ENCODE measurements at places on chromosomes 2 and 18. TPM values are rescaled to one million over a fixed set of nuclear protein-coding genes. Genes with fewer than 3 reads are reported as not detected.

DNA sequence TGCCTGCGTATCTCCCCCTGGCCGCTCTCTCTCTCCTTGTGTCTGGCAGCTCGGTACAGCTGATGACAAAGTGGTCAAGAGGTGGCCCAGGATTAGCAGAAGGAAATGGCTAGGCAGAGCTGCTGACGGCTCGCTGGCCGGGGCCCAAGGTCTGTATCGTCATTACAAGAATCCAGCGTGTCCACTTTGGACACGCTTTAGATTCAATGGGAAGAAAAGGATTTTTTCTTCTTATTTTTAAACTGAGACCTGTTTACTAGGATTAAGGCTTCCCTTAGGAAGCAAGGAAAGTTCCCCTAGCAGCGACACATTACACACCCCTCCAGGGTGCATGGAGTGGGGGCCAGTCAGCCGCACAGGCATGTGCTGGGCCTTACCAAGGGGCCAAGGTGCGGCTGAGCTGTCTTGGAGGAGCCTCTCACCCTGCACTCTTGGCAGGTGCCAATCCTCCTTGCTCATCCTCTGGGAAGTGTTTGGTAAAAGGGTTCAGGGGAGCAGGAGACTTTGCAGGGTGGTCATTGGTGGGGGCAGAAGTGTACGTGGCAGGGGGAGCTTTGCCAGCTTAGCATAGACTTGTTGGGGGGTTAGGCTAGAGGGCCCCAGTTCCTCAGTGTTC is 76.8 kb downstream of the POLR1A start:
- H3K4me3 ChIP-seq: no peak overlapping the region
- H3K27me3 ChIP-seq: no peaks in the 10 kb centered on the region
- H3K27ac ChIP-seq: peak overlapping the region; percentile 7
- peak; percentile 51 for DNase-seq
- no peaks in the 10 kb centered on the region for H3K4me1 ChIP-seq

- peak overlapping the region; percentile 57 for H3K27ac ChIP-seq
- no peak for DNase-seq
- peaks cover 47% of the 10 kb centered on the region for H3K4me1 ChIP-seq
Observed at GRCh38 chr18:396251-396555, 104.3 kb downstream of the COLEC12 start.

DNA sequence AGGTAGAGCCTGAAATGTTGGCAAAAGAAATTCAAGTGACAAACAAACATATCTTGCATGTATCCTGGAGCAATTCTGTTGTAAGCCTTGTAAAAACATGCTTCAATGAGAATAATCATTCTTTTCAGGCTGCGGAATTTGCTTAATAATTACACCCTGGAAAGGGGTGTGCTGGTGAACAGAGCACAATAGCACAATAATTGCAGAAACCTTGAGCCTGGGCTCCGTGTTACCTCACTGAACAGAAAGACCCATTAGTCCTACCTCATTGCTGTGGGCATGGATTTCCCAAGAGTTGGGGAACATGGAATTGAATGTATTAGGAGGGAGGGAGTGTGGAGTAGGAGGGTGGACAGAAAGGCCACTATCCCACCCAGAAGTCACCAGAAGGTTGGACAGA is 168.0 kb upstream of the ALKAL2 start:
- no peaks in the 10 kb centered on the region for H3K4me1 ChIP-seq
- H3K36me3 ChIP-seq: no peaks in the 10 kb centered on the region
- H3K27ac ChIP-seq: no peak overlapping the region
- H3K27me3 ChIP-seq: no peaks in the 10 kb centered on the region
- no peak overlapping the region for H3K4me3 ChIP-seq
- no peak for DNase-seq

- H3K4me1 ChIP-seq: peaks cover 12% of the 10 kb centered on the region
- H3K27ac ChIP-seq: peak overlapping the region; percentile 25
- no peak for DNase-seq
Observed at GRCh38 chr2:96625571-96626552, 12.2 kb downstream of the KANSL3 start.

Gene TRAK2
- total RNA-seq: 43.1 TPM

DNA sequence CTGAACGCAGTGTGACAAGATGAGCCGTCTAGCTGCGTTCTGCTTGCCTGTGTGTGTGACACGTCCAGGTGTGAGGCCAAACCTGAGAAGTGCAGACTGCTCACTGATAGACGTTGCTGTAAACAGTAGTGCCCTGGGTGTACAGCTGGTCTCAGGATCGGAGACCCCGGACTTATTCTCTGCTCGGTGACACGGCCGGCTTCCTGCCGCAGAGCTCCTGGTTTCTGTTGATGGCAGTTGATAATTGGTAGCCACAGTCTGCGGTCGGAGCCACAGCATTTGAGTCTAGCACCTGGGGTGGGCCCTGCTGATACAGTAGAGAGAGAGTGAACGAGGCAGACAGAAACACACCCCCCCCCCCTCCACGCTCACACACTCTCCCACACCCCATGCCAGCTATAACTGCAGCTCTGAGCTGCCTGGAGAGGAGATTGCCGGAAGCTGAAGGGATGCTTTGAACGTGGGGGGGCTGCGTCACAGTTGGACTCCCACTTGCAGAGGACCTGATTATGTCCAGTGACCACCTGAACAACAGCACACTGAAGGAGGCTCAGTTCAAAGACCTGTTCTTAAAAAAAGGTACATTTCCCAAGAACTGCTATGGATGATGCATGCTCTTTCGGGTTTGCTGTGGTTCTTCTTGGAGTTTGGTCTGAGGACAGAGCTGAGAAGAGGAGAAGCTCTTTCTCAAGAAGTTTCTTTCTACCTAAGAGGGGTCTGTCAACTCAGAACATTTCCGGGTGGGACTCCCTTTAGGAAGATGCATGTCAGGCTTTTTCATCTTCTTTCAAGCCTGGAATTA is 114.0 kb downstream of the FAM210A start:
- H3K27me3 ChIP-seq: no peaks in the 10 kb centered on the region
- peak overlapping the region; percentile 74 for H3K27ac ChIP-seq
- peak overlapping the region; percentile 32 for H3K4me3 ChIP-seq
- H3K36me3 ChIP-seq: no peaks in the 10 kb centered on the region

DNA sequence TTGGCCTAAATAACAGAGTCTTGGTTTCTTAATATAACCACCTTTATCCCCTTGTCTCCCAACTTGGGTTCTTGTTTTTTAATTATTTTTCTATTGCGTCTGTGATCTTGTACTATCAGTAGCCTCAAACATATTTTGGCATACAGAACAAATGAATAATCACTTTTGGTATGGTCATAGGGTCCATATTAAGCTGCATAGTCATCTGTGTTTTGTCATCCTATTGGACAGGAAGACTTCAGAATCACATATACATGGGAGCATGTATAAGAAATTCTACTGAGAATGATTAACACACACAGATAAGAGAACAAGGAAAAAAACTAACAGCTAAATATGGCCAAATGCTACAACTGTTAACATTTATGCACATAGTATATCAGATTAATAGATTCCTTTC is 126.0 kb downstream of the MEP1B start:
- H3K4me3 ChIP-seq: no peak overlapping the region
- no peaks in the 10 kb centered on the region for H3K27me3 ChIP-seq
- DNase-seq: no peak
- H3K4me1 ChIP-seq: peaks cover 14% of the 10 kb centered on the region
- no peaks in the 10 kb centered on the region for H3K36me3 ChIP-seq
- no peak overlapping the region for H3K27ac ChIP-seq

Gene REG1A
- total RNA-seq: not detected

Gene LONRF2
- total RNA-seq: 32.1 TPM

GRCh38 chr18:57141208-57142129 is 5.4 kb upstream of the BOD1L2 start:
- no peak overlapping the region for H3K4me3 ChIP-seq
- no peaks in the 10 kb centered on the region for H3K4me1 ChIP-seq
- H3K36me3 ChIP-seq: no peaks in the 10 kb centered on the region
- H3K27ac ChIP-seq: no peak overlapping the region
- peak; percentile 78 for DNase-seq

DNA sequence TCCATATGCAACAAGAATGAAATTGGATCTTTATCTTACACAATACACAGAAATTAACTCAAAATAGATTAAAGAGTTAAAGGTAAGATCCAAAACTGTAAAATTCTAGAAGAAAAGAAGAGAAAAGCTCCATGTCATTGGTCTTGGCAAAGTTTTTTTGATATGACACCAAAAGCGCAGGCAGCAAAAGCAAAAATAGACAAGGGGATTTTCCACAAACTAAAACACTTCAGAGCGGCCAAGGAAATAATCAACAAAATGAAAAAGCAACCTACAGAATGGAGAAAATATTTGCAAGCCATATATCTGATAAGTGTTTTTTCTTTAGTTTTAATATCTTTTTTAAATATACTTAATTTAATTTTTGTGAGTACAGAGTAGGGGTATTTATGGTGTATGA is 112.8 kb upstream of the CAB39 start:
- H3K4me3 ChIP-seq: no peak overlapping the region
- DNase-seq: no peak
- H3K36me3 ChIP-seq: no peaks in the 10 kb centered on the region
- H3K27me3 ChIP-seq: no peaks in the 10 kb centered on the region

DNA sequence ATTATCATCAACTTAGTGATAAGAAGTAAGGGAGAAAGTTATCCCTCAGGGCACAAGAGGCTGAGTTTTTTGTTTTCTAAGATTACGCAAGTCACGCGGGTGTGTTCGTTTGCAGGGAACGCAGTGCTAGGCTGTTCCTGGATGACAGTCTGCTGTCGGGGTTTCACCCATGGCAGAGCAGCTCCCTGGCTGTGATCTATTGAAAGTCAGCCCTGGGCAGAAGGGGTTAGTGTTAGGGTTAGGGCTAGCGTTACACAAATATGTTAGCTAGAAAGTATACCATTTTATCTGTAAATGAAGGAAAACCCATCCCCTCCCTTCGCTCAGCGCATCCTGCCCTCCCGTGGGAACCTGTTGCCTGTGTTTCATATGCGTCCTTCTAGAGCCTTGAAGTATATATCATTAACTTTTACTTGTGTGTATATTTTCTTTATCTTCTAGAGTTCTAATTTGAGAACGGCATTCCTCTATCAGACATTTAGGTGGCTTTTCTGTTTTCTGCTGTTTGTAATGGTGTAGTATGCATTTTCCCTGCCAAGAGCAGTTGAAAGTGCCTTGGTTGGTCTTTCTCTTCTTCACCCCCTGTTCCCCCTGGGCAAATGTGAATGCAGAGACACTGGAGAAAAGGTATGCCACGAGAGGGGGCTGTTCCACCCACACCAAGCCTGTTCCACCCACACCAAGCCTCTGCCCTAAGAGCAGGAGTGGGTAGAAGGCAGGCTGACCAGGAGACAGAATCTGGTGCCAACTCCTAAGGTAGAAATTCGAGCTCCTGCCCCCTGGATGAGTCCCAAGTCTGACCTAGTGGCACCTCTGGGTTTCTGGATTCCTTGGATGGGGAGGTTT is 47.0 kb downstream of the ARMC9 start:
- H3K4me3 ChIP-seq: no peak overlapping the region
- peaks cover 35% of the 10 kb centered on the region for H3K36me3 ChIP-seq
- H3K27me3 ChIP-seq: no peaks in the 10 kb centered on the region
- peak; percentile 26 for DNase-seq
- H3K27ac ChIP-seq: peak overlapping the region; percentile 46

Gene PIEZO2
- total RNA-seq: 1.8 TPM

- DNase-seq: no peak
- peaks cover 44% of the 10 kb centered on the region for H3K4me1 ChIP-seq
- H3K36me3 ChIP-seq: peaks cover 5% of the 10 kb centered on the region
- peak overlapping the region; percentile 81 for H3K27ac ChIP-seq
Observed at GRCh38 chr2:205700331-205701132, 18.2 kb downstream of the NRP2 start.
